ENCODE measurements at places on chromosomes 6 and 20.

GRCh38 chr20:50425076-50425475 lies 85.1 kb upstream of the PTPN1 start:
- no peak for DNase-seq

- no peak for DNase-seq
These were observed 6.1 kb upstream of the SIRPD start for GRCh38 chr20:1563598-1563997.

GRCh38 chr6:43405354-43405753 lies 22.0 kb upstream of the ABCC10 start:
- no peak for DNase-seq

- no peak for DNase-seq
These were observed 50.0 kb downstream of the SLC23A2 start for GRCh38 chr20:4951299-4951698.

DNA sequence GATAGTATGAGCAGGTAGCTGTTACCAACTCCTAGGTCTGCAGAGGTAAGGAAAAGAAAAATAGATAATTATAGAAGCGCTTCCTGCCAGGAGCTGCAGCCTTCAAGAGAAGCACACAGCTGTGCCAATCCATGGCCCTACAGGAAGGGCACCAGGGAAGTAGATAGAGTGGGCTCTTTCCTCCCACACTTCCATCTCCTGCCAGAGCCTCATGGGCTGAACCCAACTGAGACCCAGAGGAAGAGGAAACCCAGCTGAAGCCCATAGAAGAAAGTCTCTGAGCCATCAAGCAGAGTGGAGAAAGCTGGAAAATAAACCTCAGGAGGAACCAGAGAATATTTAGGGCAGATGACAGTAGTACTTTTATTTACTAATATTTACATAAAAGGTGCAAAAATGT lies 146.7 kb upstream of the ATXN1 start:
- DNase-seq = no peak

DNA sequence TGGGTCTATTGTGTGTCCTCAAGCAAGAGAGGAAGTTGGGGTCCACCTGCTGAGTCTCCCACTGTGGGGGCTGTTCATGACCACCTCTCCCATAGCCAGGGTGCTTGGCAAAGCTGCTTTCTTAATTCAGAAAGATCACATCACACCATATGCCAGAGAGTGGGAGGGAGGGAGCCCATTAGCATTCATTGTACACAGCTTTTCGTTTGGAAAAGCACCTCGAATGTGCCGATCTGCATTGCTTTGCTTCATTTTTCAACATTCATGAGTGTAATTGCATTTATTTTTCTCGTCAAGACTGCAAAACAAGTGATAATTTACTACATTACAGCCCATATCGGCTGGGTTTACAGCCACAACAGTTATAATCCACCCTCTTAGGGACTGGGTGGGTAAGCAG lies 327.3 kb downstream of the PTPRT start:
- DNase-seq = no peak

- no peak for DNase-seq
These were observed 478.0 kb downstream of the MMUT start for GRCh38 chr6:48985025-48985424.

DNA sequence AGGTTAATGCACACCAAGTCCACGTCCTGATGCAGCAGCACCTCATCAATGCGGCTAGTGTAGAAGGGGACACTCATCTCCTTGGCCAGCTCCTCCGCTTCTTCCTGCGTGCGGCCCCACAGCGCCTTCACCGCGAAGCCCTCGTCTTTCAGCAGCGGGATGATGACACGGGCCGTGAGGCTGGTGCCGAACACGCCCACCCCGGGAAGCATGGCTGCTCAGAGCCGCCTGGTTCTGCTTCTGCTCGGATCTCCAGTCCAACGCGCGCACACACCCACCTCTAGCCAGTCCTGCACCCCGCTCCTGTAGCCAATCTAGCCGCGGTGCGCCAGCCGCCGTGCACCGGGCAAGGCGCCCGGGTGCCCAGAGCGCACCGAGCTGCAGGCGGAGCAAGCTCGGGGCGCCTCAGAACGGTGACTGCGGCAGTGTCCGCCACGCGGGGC lies 700 bp downstream of the GFOD1 start:
- DNase-seq = no peak

GRCh38 chr6:112934433-112935327 lies 587.5 kb downstream of the RFPL4B start:
- DNase-seq = no peak

GRCh38 chr20:64232794-64233193 lies 22.8 kb upstream of the PCMTD2 start:
- DNase-seq = no peak

DNA sequence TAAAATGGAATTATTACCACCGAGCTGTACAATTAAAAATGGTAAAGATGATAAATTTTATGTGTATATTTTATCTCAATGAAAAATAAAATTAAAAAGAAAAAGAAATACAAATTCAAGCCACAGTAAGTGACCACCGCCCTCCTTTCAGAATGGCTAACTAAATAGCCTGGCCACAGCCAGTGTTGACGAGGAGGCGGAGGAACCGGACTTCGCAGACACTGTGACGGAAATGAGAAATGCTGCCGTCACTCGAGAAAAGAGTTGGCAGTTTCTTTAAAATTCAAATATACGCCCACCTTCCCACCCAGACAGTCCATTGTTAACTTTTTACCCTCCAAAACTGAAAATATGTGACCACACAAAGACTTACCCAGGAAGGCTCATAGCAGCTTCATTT lies 50.0 kb downstream of the FOXF2 start:
- DNase-seq = no peak

DNA sequence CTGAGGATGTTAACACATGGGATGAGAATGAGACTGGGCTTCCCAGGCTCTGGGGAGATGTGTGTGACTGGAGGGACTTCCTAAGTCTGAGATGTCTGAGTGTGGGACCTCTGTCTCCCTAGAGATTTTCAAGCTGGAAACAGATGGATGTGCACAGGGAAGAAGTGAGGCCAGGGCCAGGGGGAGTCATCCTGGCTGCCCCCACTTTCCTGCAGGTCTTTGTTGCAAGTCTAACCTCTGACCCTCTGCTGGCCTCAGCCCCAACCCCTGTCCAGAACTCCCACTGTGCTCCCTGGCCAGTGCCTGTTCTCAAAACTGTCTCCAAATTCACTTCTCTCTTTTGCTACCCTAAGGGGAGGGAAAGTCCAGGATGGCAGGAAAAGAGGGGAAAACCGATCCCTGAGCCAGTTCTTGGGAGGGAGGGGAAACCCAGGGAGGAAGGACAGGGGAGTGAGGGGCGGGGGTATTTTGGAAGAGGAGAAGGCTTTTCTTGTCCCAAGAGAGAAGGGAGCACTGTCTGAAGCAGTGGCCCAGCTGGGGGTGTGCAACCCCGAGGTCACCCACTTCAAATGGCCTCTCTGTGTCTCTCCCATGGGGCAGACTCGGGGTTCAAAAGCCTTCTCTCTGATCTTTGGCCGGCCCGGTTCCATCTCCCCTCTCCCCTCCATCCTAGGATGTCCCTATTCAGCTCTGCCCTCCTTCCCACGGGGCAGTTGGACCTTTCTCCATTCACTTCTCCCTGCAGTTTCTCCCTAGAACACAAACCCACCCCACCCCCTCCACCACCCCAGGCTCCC lies 3.1 kb downstream of the PPP1R18 start:
- no peak for DNase-seq

- DNase-seq = no peak
These were observed 10.6 kb upstream of the IFT52 start for GRCh38 chr20:43579861-43580793.

GRCh38 chr6:14452567-14453527 lies 335.3 kb downstream of the CD83 start:
- no peak for DNase-seq

DNA sequence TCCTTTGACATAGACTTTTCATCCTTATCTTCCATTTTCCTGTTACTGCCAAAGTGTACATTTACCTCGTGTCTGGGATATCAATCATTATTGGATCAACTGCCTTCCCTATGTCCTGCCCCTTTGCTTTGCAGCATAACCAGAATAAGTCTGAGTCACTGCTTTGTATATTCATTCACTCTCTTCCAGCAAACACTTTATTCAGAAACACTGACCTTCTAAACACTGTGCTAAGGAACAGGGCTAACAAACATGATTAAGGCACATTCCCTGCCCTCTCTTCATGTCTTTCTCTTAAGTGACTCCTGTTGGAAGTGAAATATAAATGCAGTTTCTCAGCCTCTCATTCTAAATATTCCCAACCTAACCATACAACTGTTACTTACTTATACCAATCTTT lies 66.9 kb downstream of the COL19A1 start:
- no peak for DNase-seq

- DNase-seq = no peak
These were observed 532.7 kb downstream of the BCKDHB start for GRCh38 chr6:80639181-80639629.

GRCh38 chr6:84764332-84765049 lies at the start of gene TBX18:
TSS of gene TBX18 (minus strand) at chr6:84764598. CDS start at chr6:84764181, 417 bp downstream.
- DNase-seq = no peak

GRCh38 chr6:967701-968100 lies 274.8 kb upstream of the EXOC2 start:
- DNase-seq = no peak

DNA sequence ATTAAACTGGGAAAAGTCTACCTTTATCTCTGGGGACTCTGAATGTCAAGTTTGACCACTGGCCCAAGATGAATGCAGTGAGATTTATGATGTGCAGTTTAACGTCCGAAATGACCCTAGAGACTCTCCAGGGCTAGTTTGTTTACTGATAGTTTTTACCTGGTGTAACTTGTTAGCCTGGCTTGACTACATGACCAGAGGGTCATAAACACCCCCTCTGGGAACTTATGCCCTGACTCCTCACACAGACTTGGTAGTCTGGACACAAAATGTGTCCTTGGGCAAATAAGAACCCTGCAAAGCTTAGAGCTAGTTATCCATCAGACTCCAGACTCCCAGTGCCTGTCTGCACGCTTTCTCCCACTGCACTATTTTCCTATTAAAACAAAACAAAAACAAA lies 606.5 kb downstream of the HACE1 start:
- DNase-seq = no peak
